ENCODE measurements at places on chromosomes 13 and 19.

DNA sequence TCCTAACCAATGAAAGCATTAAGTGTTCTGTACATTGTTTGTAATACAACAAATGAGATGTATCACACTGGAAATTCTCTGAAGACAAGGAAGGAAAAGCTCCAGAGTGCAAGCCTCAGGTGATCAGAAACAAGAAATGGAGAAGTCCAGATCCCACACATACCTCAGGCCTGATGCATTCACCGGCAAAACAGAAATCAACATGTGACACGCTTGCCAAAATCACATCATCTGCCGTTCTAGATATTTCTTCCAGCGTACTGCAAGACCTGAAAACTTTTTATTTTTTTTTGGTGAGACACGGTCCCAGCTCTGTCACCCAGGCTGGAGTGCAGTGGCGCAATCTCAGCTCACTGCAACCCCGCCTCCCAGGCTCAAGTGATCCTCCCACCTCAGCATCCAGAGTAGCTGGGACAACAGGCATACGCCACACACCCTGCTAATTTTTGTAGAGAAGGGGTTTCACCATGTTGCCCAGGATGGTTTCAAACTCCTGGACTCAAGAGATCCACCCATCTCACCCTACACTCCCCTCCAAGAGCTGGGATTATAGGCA, 48.6 kb downstream of the FOXO1 start:
- no peak for DNase-seq

GRCh38 chr19:14339741-14340140, 41.5 kb upstream of the ADGRE5 start:
- DNase-seq: no peak

DNA sequence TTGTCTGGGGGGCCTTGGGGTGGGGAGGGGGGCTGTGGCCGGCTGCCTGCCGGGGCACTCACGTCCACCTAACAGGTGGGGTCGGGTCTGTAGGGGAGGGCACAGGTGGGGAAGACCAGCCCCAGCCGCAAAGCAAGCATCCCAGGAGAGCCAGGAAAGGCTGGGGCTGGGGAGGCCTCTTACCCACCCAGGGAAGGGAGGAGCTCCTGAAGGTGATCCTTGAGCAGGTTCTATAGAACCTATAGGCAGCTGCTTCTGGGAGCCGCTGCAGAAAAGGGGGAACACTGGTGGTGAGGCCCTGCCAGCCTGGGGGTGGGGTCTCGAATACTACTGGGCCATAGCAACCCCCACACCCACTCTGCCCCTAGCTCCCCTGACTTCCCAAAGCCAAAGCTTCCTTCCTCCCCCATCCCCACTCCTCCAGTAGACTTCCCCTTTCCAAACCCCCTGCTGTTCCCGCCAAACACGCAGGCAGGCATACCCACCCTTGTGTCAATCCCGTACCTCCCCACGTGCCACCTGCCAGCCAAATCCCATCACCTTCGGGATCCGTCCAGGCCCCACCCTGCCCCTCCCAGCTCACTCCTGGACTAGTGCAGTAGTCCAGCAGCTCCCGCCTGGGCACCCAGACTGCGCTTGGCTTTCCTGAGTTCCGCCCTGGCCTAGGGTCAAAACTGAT, 5.6 kb downstream of the KLF16 start:
- DNase-seq: no peak

DNA sequence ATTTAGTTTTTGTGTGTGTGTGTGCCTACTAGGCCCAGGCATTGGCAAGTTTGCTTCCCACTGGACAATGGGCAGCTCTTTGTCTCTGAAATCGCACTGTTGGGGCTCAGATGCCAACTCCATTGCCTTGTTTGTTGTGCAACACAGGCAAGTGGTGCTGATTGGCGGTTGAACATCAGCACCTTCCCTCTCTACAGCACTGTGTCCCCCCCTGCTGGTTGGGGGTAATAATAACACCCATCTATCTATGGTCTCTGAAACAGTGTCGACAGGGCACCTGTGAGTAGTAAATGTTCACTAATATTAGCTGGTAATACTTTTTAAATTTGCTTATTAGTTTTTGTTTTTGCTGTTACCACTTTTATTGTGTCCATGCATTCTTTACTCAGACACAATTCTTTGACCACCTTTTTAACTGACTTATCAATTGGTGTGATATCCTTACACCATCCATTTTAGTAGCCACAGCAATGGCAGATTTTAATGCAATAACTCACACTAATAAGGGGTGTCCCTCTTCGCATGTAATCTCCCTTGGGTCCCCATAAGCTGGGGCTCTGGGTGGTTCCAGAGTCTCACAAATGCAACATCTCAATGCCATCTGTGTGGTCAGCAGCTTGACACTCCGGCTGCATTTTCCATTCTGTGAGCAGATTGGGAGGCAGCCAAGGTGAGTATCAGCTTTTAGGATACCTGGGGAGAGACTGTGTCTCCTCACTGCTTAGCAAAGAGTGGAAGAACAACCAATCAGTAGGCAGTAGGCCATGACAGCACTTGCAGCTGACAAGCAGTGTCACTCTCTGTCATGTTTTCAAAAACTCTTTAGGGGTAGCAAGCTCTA, 47.7 kb upstream of the UQCRFS1 start:
- DNase-seq: no peak
